ENCODE measurements at places on chromosomes 16 and 17.

GRCh38 chr17:1362964-1363363 lies 37.1 kb downstream of the YWHAE start:
- peak; percentile 74 for DNase-seq

GRCh38 chr16:13939821-13940220 lies 19.9 kb downstream of the ERCC4 start:
- DNase-seq, result no peak

DNA sequence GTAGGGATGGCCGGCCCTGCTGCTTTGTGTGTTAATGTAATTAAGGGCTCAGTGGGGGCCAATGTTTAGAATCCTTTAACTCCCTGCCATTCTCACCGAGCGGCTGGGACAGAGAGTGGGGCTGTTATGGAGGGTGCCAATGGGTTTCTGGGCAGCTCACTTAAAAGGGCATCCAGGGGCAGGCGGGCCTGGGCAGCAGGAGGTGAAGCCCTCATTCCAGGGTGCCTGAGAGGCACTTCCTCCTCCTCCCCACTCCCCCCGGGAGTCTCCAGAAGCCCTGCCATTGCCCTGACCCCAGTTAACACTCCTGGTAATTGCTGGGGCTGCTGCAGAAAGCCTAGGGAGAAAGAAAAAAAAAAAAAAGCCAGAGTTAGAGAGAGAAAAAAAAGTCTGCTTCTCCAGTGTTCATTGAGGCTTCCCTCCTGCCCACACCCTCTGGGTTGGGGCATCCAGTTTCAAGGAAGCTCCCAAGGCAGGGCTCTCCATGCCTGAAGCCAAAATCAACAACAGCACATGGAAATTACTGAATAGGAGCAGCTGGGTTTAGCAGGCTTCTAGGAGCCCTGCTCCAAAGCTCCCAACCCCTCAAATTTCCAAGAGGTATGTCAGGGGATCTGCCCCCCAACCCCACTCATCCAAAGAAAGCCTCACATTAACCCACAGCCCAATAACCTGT lies 28.0 kb downstream of the CUEDC1 start:
- DNase-seq, result no peak

- no peak for DNase-seq
Observed at GRCh38 chr17:82729479-82730260, 5.7 kb upstream of the FN3K start.

DNA sequence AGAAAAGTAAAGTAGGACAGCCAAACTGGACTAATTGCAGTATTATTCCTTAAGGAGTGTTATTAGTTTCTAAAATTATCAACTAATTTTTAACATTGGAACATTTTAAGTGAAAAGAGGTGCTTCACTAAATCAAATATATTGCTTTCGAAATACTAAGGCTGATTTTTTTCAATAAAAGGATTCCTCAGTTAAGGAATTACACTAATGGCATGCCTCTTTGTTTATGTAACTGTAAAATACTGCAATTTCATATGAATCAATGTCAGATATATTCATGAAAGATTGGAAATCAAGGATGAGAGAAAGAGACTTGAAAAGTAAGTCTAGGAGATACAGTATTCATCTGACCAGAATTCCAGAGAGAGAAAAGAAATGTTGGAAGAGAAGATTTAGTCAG lies 129.8 kb downstream of the TANC2 start:
- no peak for DNase-seq

All from GM12865 (cell line).